ENCODE measurements at places on chromosomes 1 and 21.

DNA sequence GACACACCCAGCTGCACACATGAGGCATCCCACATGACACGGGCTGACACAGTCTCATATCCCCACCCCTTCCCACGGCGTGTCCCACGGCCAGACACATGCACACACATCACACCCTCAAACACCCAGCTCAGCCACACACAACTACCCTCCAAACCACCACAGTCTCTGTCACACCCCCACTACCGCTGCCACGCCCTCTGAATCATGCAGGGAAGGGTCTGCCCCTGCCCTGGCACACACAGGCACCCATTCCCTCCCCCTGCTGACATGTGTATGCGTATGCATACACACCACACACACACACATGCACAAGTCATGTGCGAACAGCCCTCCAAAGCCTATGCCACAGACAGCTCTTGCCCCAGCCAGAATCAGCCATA lies 22.6 kb downstream of the PODN start:
- no peak for DNase-seq

DNA sequence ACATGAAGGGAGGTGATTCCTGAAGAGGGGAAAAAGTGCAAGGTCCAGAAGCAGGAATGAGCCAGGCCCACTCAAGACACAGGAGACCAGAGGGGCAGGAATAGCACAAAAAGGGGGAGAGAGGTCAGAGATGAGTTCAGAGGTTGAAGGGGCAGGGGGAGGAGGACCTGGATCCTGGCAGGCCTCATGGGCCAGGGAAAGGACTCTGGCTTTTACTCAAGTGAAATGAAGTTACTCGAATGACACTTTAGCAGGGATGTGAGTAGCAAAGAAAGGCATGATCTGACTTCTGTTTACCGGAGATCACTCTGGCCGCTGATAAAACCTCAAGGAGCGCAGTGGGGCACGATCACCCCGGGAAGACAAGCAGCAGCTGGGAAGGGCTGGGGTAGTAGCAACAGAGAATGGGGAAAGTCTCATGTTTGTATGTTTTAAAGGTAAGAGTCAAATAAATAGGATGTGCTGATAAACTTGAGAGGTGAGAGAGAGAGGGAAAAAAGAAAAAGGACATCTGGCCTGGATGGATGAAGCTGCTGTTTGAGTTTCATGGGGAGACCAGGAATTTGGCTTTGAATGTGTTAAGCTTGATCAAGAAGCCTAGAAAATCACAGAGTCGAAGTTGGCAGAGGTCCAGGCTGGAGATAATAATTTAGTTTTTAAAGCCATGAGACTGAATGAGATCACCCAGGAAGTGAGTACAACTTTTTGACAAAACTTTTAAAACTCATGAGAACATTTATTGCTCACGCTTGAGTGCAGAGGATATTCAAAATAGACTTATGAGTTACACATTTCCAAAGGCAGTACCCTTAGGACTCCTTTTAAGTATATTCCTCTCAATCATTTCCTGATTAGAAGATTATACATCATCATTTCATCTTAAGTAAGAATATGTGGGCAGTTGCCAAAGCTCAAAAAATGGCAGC lies 156.0 kb downstream of the RERE start:
- DNase-seq = no peak

DNA sequence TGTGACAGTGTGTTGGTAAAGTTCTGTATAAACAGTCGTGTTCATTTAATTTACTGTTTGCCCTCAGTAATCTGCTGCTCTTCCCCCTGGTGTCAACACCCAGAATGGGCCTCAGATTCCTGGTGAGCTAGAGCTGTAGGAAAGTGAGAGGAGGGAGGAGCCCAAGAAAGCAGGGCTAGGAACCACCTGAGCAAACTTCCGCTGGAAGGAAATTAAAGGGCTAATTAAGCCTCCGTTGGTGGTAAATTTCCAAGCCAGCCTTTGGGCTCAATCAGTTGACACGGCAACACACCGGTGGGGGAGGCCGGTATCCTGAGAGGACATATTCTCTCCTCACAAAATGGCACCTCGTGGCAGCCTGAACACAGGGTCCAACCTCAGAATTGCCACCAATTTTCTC lies 32.9 kb downstream of the RAB3B start:
- no peak for DNase-seq

- no peak for DNase-seq
These were observed 96.1 kb upstream of the OLIG2 start for GRCh38 chr21:32929633-32930038.

- no peak for DNase-seq
These were observed 103.6 kb downstream of the GALNT2 start for GRCh38 chr1:230170622-230171021.

- no peak for DNase-seq
These were observed 119.7 kb downstream of the HHAT start for GRCh38 chr1:210448297-210448892.
